Astrocyte (in vitro differentiated cells and primary cell): ENCODE measurements at places on chromosomes 7 and 10. TPM values are rescaled to one million over a fixed set of nuclear protein-coding genes. Genes with fewer than 3 reads are reported as not detected.

DNA sequence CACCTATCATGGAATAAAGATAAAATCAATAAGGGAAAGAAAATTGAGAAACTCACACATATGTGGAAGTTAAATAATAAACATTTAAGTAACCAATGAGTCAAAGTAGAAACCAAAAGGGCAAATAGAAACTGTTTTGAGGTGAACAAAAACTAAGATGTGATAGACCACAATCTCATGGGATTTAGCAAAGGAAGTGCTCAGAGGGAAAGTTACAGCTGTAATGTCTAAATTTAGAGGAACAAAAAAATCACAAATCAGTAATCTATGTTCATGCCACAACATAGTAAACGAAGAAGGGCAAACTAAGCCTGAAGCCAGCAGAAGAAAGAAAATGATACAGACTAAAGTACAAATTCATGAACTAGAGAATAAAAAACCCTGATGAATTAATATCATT lies 16.3 kb downstream of the CYP3A4 start:
- no peak for DNase-seq

TMEM213 gene
- not detected in 2 replicates for total RNA-seq

SLC35B4 gene
- total RNA-seq: 14.3 and 23.2 TPM in 2 replicates

DNA sequence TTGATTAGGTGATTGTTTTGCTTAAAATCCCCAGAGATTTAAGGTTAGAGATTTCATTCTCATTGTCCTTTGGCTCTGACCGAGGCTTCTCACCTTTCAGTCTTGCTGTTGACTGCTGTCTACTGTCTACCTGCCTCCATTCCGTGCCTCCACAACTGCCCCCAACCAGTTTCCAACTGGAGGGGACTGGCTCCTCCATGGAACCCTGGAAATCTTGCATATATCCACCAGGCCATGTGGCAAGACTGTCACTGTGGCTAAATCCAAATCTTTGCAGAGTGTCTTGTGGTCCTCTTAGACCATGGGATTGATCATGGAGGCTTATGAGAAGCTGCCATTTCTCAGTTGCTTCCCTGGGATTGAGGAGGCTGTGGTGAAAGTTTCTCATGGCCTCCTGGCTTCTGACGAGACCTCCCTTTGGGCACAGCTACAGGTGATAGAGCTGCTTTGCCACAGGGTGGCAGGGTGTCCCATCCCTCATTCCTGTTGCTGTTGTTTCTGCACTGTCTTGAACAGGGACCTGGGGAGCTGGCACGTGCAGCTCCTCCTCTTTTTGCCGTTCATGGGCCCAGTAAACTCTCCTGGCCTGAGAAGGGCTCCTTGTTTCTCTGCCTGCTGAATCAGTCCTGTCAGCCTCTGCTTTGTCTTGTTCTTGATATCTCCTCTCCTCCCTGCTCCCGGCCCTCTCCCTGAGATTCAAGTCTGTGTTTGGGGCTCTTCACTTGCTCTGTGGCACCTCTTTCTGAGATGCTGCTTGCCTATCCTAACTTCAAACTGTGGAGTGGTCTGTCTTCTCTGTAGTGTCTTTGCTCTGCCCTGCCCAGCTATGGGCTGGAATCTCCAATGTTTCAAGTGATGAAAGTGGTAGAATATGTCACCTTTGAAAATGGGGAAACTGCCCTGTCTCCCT lies 63.6 kb upstream of the IGFBP3 start:
- no peak for DNase-seq

- DNase-seq: no peak
These were observed 32.8 kb downstream of the CPED1 start for GRCh38 chr7:121020989-121021969.

GRCh38 chr7:91814189-91814588 lies 66.3 kb downstream of the MTERF1 start:
- no peak for DNase-seq

DNA sequence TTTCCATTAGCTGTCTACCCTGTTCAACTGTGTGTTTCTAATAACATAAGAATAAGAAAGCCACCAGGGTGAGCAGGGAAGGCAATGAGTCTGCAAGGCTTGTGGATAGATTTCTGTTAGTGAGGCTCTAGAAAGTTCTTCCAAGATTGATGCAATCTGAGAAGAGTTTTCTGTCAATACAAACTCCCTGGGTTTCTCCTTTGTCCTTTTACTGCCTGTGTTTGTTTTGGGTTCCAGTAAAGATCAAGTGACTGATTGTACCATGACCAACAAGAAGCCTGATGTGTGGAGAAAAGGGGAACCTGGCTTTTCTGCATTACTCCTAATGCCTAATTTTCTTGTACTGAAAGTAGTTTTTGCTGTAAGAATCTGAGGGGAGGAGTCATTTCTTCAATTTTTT lies 139.9 kb downstream of the CFTR start:
- no peak for DNase-seq

- no peak for DNase-seq
These were observed 511.5 kb downstream of the ATRNL1 start for GRCh38 chr10:115604627-115605026.

DNA sequence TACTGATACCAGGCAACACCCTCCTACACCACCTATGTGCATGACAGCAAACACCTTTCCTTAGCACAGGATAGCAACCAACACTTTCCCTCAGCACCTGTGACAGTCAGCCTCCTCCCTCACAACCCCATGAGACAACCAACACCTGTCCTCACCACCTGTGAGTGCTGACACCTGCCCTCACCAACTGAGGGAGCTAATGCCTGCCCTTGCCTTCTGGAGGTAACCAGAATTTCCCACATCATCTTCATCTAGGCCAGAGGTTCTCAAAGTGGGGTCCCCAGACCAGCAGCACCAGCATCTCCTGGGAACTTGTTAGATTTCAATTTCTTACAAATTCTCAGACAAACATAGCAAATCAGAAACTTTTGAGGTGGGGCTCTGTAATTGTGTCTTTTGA lies 112.5 kb downstream of the GRID1 start:
- no peak for DNase-seq

- no peak for DNase-seq
These were observed 45.1 kb downstream of the UNC5B start for GRCh38 chr10:71257319-71257997.

ACHE gene
- total RNA-seq: 12.1 and 18.9 TPM in 2 replicates

DNA sequence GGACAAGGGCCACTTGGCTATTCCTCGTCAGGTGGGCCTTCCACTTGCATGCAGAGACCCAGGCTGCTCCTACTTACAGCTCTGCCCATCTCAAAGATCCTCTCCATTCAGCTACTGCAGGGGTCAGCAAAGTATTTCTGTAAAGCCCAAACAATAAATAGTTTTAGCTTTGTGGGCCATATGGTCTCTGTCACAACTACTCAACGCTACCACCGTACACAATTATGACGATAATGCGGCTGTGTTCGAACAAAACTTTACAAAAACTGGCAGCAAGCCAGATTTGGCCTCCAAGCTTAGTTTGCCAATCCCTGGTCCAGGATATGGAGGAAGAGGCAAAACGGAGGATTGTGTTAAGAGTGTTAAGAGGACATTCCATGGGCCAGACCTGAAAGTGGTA lies 12.8 kb downstream of the RAB11FIP2 start:
- DNase-seq: no peak

- DNase-seq: no peak
These were observed 263.5 kb upstream of the FERD3L start for GRCh38 chr7:19408706-19409220.

FAM20C gene
- total RNA-seq: 10.0 and 10.6 TPM in 2 replicates

DNA sequence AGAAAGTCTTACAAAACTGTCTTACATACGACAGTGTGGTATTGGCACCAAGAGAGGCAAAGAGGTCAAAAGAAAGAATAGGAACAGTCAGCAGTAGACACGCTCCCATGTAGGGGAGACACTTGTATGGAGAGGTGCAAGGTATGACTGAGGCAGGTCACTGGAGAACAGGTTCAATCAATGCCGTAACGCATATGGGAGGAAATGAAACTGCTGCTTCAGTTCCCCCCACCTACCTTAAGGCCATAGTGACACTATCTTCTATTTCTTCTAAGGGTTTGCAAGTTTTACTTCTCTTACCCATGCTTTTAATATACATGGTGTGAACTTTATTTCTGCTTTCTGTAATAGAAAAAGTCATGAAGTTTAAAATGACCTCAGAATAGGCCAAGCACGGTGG lies 5.5 kb upstream of the PITRM1 start:
- no peak for DNase-seq

KIF5B gene
- 160 and 170 TPM in 2 replicates for total RNA-seq

DNA sequence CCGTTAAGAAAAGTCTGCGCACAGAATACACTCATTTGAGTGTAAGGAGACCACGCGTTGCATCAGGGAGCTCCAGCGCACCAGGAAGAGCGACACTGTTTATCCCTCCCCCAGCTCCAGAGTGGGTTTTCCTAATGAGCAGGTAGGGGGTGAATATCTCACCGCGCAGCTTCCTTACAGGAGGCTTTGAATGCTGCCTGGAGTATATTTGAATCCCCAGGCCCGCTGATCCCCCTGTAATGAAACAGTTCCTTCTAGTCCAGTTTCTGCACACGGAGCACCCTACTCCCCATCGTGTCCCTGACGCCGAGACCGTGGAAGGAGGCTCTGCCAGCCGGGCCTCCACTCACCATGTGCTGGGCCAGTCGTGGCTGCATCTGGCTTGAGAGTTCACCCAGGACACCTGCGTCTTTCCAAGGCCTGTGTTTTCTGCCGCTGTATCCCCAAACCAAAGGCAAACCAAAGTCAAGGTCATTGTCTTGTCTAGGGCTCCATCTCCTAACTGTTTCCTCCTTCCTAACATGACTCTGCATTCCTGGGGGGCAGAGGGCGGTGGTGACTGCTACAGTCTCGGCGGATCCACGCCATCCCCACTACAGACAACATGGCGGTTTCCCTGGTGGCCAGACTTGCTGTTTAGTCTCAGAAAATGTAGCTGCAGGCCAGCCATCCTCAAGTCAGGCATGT lies 167.8 kb downstream of the USP6NL start:
- no peak for DNase-seq

AKR1C4 gene
- not detected in 2 replicates for total RNA-seq

GRCh38 chr7:134660242-134660785 lies 13.7 kb downstream of the BPGM start:
- peak; percentile 33 for DNase-seq

- no peak for DNase-seq
These were observed 534 bp downstream of the FZD9 start for GRCh38 chr7:73433924-73434700.

- DNase-seq: no peak
These were observed 36.6 kb upstream of the CCAR1 start for GRCh38 chr10:68684413-68684812.

DNA sequence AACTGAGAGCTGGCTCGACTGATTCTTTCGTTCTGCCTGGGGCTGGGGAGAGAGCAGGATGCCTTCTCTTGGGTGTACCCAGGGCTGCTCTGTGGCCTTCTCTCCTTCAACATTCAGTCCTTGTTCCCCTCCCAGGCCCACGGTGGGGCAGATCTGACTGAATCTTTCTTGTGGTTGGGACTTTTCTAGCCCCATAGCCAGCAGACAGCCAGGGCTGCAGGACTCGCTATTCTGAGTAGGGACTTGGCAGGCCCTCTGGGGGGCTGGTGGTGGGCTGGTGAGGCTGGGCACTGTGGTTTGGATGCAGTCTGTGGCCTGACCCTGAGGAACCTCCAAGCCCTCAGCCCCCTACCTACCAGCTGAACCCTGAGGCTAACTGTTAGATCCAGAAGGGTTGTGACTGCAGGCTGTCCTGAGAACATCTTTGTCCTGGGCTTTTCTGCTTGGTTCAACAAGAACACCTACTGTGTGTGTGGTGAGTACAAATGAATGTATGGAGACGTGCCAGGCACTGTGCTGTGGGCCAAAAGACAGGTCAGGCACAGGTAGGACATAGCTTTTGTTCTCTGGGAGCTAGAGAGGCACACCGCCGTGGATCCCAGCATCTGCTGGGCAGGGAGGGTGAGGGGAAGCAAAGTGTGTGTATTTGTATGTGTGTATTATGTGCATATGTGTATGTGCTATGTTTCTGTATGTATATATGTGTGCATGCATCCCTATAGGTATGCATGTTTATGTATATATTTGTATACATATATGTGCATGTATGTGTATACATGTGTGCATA lies 2.1 kb upstream of the PALD1 start:
- no peak for DNase-seq
